Keratinocyte (primary cell): ENCODE measurements at places on chromosomes 4 and X.

GRCh38 chr4:119478446-119479179 is 150.0 kb downstream of the PDE5A start:
- no peak overlapping the region for H3K27ac ChIP-seq
- H3K36me3 ChIP-seq = peaks cover 2% of the 10 kb centered on the region
- H3K27me3 ChIP-seq = no peaks in the 10 kb centered on the region
- H3K4me3 ChIP-seq = no peak overlapping the region
- no peak for DNase-seq
- H3K4me1 ChIP-seq = no peaks in the 10 kb centered on the region

- no peak overlapping the region for H3K27ac ChIP-seq
- no peak overlapping the region for H3K4me3 ChIP-seq
- H3K4me1 ChIP-seq = no peaks in the 10 kb centered on the region
- no peaks in the 10 kb centered on the region for H3K27me3 ChIP-seq
- no peak for DNase-seq
Observed at GRCh38 chrX:27751976-27752375, 55.8 kb upstream of the MAGEB10 start.

DNA sequence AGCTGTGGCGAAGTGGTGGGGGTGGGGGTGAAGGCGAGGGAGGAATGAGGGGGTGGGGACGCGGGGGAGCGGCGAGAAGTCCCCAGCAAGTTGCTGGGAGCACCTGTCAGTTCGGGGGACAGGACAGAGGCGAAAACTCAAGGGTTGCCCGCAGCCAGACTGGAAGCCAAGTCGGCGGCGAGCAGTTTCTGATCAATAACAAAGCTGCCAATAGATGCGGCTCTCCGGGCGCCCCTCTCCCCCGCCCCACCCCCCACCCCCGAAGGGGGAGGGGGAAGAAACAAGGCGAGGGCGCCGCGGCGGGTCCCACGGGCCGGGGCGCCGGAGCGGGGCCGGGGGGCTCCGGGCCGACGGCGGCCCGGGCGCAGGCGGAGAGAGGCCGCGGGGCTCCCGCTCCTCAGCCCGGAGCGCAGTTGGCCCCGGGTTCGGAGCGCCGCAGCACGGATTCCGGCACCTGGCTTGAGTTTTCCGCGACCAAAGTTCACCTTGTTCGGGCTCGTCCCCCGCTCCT is 379 bp downstream of the PDGFC start:
- H3K4me1 ChIP-seq = peaks cover 31% of the 10 kb centered on the region
- H3K27ac ChIP-seq = peak overlapping the region; percentile 84
- H3K36me3 ChIP-seq = no peaks in the 10 kb centered on the region
- H3K4me3 ChIP-seq = peak overlapping the region; percentile 76

GRCh38 chr4:13706120-13706519 is 78.6 kb upstream of the BOD1L1 start:
- H3K4me1 ChIP-seq = peaks cover 44% of the 10 kb centered on the region
- H3K4me3 ChIP-seq = peak overlapping the region; percentile 65
- H3K36me3 ChIP-seq = no peaks in the 10 kb centered on the region
- H3K27ac ChIP-seq = peak overlapping the region; percentile 98
- peak; percentile 46 for DNase-seq

- H3K4me3 ChIP-seq = no peak overlapping the region
- no peaks in the 10 kb centered on the region for H3K4me1 ChIP-seq
- H3K36me3 ChIP-seq = no peaks in the 10 kb centered on the region
- no peak for DNase-seq
- H3K27ac ChIP-seq = no peak overlapping the region
Observed at GRCh38 chrX:24014388-24015018, 12.5 kb downstream of the KLHL15 start.

- no peak for DNase-seq
- H3K27ac ChIP-seq = peak overlapping the region; percentile 87
- peak overlapping the region; percentile 97 for H3K4me3 ChIP-seq
- H3K36me3 ChIP-seq = no peaks in the 10 kb centered on the region
- H3K27me3 ChIP-seq = no peaks in the 10 kb centered on the region
Observed at GRCh38 chr4:36241771-36242170, 2.5 kb downstream of the ARAP2 start.

- no peak for DNase-seq
- no peaks in the 10 kb centered on the region for H3K36me3 ChIP-seq
- no peak overlapping the region for H3K4me3 ChIP-seq
- H3K4me1 ChIP-seq = no peaks in the 10 kb centered on the region
Observed at GRCh38 chr4:7691982-7692381, 247.7 kb downstream of the AFAP1 start.

DNA sequence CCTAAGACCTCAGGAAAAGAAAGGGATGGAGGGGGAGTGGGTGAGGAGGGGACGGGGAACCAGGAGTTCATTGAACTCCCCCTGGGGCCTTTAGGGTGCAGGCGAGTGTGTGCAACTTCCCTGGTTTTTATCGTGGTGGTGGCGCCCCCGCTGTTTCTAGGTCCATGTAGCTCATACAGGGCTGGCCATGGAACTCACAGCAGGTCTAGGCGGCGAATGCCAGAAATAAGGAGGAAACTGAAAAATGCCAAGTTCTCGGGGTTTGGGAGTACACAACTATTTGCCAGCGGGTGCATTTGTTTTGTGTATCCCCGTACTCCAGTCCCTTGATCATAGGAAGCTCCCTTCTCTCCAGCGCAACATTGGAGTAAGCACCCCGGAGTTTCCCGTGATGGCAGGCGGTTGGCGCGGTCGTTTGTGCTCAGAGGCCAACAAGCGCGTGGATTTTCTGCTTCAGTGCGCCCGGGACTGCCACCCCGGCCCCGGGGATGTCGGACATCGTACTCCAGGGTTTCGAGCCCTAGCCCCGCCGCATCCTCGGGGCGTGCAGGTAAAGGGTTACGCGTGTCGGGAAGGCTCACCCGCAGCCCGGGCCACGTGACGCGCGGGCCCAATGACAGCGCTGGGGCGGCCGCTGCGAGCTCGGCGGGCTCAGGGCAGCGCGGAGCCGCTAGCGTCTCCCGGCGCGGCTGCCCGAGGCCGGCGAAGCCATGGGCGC is 208.9 kb downstream of the NWD2 start:
- no peaks in the 10 kb centered on the region for H3K36me3 ChIP-seq
- H3K27me3 ChIP-seq = peaks cover 19% of the 10 kb centered on the region

GRCh38 chr4:88960576-88960975 is 96.4 kb downstream of the FAM13A start:
- peaks cover 14% of the 10 kb centered on the region for H3K4me1 ChIP-seq
- H3K27me3 ChIP-seq = no peaks in the 10 kb centered on the region
- H3K36me3 ChIP-seq = no peaks in the 10 kb centered on the region
- H3K27ac ChIP-seq = no peak overlapping the region

DNA sequence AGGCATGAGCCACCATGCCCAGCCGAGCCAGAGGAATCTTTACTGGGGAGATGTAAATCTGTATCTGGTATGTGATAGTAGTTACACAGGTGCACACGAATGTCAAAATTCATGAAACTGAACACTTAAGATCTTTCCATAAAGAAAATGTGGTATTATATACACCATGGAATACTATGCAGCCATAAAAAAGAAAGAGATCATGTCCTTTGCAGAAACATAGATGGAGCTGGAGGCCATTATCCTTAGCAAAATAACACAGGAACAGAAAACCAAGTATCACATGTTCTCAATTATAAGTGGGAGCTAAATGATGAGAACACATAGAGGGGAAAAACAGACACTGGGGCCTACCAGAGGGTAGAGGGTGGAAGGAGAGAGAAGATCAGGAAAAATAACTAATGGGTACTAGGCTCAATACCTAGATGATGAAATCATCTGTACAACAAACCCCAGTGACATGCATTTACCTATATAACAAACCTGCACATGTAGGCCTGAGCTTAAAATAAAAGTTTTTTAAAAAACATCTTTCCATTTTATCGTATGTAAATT is 7.8 kb downstream of the TMEM156 start:
- H3K36me3 ChIP-seq = no peaks in the 10 kb centered on the region
- H3K27me3 ChIP-seq = no peaks in the 10 kb centered on the region
- no peaks in the 10 kb centered on the region for H3K4me1 ChIP-seq

- H3K27me3 ChIP-seq = no peaks in the 10 kb centered on the region
- no peak overlapping the region for H3K4me3 ChIP-seq
- H3K27ac ChIP-seq = no peak overlapping the region
- no peaks in the 10 kb centered on the region for H3K36me3 ChIP-seq
Observed at GRCh38 chr4:153081006-153081580, 123.2 kb upstream of the TRIM2 start.

DNA sequence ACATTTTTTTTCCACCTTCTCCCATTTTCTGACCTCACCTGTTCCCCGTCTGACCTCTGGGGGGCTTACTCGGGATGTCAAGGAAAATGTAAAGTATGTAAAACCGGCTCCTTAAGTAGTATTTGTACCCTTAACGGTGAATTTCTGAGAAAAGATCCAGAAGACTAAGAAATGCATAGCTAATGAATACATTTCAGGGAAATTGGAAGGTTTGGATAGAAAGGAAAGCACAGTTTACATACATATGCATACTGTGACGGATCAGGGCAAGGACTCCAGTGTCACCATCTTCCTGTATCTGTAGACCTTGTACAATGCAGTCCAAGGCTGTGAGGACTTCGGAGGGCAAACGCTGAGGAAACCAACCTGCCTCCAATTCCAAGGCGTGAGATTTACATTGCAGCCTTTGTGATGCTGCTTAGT is 2185.9 kb upstream of the TENM3 start:
- no peak for DNase-seq
- H3K36me3 ChIP-seq = no peaks in the 10 kb centered on the region
- H3K4me1 ChIP-seq = peaks cover 15% of the 10 kb centered on the region
- H3K4me3 ChIP-seq = no peak overlapping the region
- H3K27me3 ChIP-seq = peaks cover 41% of the 10 kb centered on the region
- H3K27ac ChIP-seq = no peak overlapping the region

- no peak overlapping the region for H3K4me3 ChIP-seq
- no peak for DNase-seq
- peaks cover 5% of the 10 kb centered on the region for H3K27me3 ChIP-seq
- H3K36me3 ChIP-seq = no peaks in the 10 kb centered on the region
- no peak overlapping the region for H3K27ac ChIP-seq
- no peaks in the 10 kb centered on the region for H3K4me1 ChIP-seq
Observed at GRCh38 chrX:103839404-103839803, 7.3 kb upstream of the RAB9B start.

DNA sequence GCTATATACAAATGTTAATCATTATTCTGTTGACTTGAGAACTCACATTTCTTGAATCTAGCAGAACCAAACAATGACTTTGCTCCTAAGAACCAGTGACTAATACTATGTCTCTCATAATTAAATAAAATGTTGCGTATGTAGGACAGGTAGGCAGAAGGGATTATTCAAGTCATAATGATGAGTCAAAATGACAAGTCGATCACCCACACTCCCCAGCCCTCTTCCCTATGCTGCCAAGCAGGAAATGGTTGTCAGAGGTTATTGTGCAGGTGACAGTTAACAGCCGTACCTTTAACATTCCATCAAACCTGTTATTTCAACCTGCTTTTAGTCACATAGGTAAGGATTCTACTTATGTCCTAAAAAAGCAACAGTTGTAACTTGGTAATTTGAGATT is 22.0 kb upstream of the STK26 start:
- no peaks in the 10 kb centered on the region for H3K36me3 ChIP-seq
- no peak overlapping the region for H3K4me3 ChIP-seq
- H3K27me3 ChIP-seq = no peaks in the 10 kb centered on the region
- H3K27ac ChIP-seq = peak overlapping the region; percentile 17

DNA sequence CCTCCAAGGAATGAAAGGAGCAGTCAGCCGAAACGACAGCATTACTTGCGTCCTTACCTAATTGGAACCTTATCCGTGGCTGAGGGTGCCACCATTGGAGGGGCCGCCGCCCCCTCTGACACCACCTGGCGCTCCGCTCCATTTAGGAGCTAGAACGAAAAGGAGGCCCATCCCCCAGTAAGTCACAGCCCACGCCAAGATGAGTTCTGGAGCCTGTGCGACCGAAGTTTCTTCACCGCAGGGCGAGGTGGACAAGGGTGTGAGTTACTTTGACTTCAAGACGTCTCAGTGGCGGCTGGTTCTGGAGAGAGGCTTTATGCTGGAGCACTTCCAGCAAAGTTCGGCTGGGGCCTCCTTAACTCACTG is 729 bp upstream of the IRF2 start:
- H3K36me3 ChIP-seq = no peaks in the 10 kb centered on the region
- no peaks in the 10 kb centered on the region for H3K27me3 ChIP-seq
- H3K27ac ChIP-seq = peak overlapping the region; percentile 92
- DNase-seq = no peak

GRCh38 chr4:7871356-7871755 is 68.3 kb downstream of the AFAP1 start:
- DNase-seq = no peak
- H3K36me3 ChIP-seq = peaks cover 13% of the 10 kb centered on the region
- H3K4me3 ChIP-seq = no peak overlapping the region
- H3K27me3 ChIP-seq = no peaks in the 10 kb centered on the region
- H3K27ac ChIP-seq = no peak overlapping the region

GRCh38 chrX:11287505-11287904 is 5.7 kb upstream of the AMELX start:
- no peaks in the 10 kb centered on the region for H3K27me3 ChIP-seq
- no peak overlapping the region for H3K27ac ChIP-seq

DNA sequence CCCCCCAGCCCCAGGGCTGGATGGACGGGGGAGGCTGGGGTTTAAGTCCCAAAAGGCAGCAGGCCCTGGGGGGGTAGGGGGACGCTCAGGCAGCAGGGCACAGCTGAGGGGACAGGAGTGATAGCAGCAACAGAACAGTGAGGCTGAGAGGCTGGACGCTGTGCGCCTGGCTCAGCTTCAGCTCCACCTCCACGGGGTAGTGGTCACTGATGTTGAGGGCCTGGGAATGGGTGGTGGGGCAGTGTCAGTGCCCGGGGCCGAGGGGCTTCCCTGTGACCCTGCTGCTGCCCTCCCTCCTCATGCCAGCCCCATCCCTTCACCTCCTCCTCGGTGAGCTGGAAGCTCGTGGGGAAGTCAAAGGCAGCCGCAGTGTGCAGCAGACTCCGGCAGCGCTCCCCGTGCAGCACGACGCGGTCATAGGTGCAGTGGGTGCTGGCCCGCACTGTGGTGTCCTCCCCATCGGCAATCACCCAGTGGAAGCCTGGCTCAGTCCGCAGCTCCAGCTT is 4.5 kb downstream of the RPL10 start:
- H3K4me1 ChIP-seq = peaks cover 2% of the 10 kb centered on the region
- H3K27ac ChIP-seq = peak overlapping the region; percentile 4
- no peak overlapping the region for H3K4me3 ChIP-seq
- peaks cover 6% of the 10 kb centered on the region for H3K36me3 ChIP-seq
- H3K27me3 ChIP-seq = no peaks in the 10 kb centered on the region

DNA sequence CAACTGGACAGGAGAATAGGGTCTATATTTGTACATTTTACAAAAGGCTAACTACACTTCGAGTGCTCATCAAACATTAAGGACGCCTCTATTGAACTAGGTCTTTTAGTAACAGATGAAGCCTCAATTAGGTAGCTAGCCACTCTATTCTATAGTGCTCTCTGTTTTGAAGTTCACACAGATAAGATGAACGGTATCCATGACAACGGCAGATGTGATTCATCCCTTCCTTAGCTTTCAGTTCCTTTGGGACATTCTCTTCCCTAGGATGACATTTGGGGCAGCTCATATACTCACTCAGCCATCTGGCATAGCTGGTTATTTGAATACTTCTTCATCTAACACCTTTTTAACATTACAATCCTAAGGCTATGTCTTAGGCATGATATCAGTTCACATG is 62.4 kb upstream of the WDFY3 start:
- no peak overlapping the region for H3K4me3 ChIP-seq
- no peaks in the 10 kb centered on the region for H3K36me3 ChIP-seq
- no peak overlapping the region for H3K27ac ChIP-seq
